NCI-H748 treated with DMSO at 0.1 percent for 48 hours (cell line): ENCODE measurements at places on chromosomes 5 and 9.

DNA sequence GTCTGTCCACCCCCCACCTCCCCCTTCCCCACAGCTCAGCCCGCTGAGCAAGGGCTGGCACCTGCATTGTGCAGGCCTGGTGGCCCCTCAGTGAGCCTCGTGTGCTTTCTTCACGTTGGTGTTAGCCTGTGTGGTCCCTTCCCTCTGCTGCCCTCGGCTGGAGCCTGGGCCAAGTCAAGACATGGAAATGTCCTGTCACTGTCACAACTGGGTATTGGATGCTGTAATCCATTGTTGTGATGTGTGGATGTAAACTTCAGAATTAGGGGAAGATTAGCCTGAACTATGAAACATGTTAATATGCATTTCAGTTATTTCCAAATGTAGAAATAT lies 103.9 kb downstream of the TRIO start:
- no peak for DNase-seq

- no peak for DNase-seq
These were observed 1314.1 kb upstream of the C9orf72 start for GRCh38 chr9:28887188-28887884.

GRCh38 chr9:124450931-124451661 lies 845 bp downstream of the ADGRD2 start:
- no peak for DNase-seq

- DNase-seq, result no peak
These were observed 212.5 kb downstream of the DEPDC1B start for GRCh38 chr5:60487476-60487875.

GRCh38 chr5:32014096-32014745 lies 159.9 kb downstream of the GOLPH3 start:
- DNase-seq, result no peak

GRCh38 chr5:90563108-90563507 lies 4.5 kb downstream of the ADGRV1 start:
- peak; percentile 22 for DNase-seq

- peak; percentile 65 for DNase-seq
These were observed 69.0 kb upstream of the DAPK1 start for GRCh38 chr9:87428659-87429058.

GRCh38 chr9:99039505-99040182 lies 65.3 kb upstream of the TGFBR1 start:
- no peak for DNase-seq

- DNase-seq, result no peak
These were observed 1953.1 kb upstream of the CDH6 start for GRCh38 chr5:29240379-29240778.

GRCh38 chr5:58722160-58722559 lies 139.3 kb downstream of the RAB3C start:
- DNase-seq, result no peak

DNA sequence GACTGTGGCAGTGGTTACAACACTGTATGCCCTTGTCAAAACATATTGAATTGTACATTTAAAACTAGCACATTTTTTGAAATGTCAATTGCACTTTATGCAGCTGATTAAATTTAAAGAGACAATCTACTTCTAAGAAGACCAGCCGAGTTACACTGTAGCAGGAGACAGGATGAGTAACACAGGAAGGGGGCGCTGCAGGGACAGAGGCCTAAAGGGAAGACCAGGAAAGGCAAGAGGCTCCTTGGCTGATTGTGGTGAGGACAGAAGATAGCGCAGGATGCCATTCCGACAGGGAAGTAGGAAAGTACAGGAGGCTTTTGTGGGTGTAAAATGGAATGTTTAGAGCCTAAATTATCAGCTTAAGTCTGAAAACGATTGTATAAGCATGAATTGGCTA lies 28.2 kb upstream of the PPP2R2B start:
- DNase-seq, result no peak

- DNase-seq, result no peak
These were observed 72.5 kb upstream of the RASA1 start for GRCh38 chr5:87195104-87195591.

DNA sequence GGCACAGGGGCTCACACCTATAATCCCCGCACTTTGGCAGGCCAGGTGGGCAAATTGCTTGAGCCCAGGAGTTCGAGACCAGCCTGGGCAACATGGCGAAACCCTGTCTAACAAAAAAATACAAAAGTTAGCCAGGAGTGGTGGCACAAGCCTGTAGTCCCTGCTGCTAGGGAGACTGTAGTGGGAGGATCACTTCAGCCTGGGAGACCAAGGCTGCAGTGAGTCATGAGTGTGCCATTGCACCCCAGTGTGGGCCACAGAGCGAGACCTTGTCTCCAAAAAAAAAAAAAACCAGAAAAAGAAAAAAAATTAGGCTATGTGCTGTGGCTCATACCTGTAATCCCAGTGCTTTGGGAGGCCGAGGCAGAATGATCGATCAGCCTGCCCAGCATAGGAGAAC lies 58.5 kb upstream of the EIF4EBP3 start:
- no peak for DNase-seq

DNA sequence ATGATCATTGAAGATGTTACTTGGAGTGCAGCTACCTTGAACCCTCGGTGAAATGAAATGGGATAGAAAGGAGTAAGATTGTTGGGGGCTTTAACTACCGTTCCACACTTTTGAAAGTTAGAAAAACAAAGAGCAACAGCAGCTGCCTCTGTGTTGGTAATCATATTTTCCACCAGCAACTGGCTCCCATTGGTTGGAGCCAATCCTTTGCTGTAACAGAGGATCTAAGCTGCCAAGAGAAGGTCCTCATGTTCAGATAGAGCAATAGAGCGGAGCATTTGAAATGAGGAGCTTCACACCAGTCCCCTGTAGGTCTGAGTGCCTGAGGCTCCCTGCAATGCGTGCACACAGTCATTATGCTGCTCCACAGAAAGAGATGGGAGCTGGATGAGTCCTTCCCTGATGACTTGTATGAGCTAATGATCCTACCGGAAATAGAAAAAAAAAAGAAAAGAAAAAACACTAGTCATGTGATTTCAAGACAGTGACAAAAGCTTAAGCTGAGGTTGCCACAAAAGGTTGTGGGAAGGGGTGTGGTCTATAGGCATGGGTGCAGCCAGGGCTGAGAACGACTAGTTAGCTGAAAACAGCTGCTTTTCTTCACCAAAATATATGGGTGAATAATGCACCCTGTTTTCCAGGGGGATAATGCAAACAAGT lies 300.7 kb downstream of the MLLT3 start:
- DNase-seq, result no peak

GRCh38 chr9:5852987-5853386 lies 20.1 kb upstream of the ERMP1 start:
- no peak for DNase-seq

DNA sequence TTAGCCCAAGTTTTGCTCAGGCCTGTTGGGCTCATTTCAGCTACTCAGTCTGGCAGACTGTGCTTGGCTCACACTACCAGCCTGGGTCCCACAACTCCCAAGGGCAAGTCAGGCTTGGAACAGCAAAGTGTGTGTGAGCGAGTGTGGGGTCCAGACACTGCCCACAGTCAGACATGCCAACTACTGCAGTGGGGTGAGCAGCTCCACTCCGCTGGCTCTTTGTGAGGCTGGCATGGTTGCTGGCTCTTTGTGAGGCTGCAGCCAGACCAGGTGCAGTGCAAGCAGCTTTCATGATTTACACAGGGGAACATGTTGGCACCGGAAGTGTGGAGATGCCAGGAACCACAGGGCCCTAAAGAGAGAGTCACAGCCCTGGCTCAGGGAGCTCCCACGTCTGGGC lies 606.7 kb upstream of the FAM174A start:
- no peak for DNase-seq

DNA sequence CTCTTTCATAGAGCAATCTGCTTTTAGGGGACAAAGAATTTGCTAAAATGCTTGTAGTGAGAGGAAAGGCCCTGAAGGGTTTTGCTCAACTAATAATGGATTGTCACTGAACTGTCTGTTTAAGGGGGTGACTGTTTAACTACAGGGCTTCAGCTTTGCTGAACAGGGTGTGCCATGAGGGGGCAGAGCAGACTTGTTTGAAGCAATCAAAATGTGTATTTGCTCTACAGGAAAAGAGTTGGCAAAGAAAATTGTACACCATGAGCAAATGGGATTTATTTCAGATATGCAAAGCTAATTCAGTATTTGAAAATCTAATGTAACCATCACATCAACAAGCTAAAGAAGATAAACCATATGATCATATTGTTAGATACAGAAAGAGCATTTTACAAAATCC lies 154.3 kb downstream of the GABRG2 start:
- DNase-seq, result no peak

DNA sequence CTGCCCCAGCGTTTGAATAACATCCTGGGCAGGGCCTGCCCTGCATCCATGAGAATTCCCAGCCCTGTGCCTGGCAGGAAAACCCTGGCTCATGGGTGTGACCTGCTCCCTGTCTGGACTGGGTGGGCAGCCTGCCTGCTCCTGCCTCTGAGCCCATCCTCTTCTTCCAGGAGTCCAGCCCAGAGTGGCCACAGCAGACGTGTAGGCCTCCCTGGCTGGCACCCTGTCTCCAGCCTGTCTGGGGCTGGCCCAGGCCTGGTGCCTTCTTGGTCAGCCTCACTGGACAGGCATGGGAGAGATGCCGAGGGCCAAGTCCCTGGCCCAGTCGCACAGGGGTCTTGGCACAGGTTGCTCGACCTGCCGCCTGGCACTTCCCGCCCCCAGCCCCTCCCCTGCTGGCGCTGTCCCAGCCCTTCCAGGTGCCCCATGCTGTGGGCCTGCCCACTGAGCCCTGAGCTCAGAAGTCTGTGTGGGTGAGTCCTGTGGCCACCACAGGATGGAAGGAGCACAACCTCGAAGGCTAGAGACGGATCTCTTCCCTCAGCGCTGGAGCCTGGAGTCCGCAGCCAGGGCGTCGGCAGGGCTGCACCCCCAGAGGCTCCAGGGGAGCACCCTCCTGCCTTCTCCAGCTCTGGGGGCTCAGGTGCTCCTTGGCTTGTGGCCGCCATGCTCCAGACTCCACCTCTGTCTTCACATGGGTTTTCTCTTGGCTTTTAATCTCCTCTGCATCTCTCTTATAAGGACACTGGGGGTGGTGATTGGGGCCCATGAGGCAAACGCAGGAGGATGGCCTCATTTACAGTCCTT lies 11.8 kb upstream of the COL5A1 start:
- DNase-seq, result no peak

- DNase-seq, result no peak
These were observed 6.9 kb downstream of the CETN3 start for GRCh38 chr5:90402521-90403255.

DNA sequence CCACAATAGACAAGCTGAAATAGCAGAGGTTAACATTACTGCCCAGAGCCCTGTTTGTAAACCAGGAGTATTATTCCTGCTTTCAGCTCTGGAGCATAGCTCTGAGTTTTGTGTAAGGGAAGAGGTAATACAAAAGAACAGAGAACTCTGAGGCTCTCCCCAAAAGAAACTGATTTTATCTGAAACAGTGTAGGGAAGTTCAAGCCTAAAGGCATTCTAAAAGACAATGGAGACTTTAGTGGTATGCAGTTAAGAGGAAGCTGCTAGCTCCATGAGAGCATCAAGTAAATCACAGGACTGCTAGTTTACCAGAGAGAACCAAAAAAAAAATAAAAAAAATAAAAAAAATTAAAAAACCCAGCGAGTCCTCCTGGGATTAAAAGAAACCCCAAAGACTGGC lies 146.6 kb upstream of the PCSK5 start:
- no peak for DNase-seq

GRCh38 chr5:87844449-87844848 lies 424.2 kb downstream of the TMEM161B start:
- DNase-seq, result no peak

DNA sequence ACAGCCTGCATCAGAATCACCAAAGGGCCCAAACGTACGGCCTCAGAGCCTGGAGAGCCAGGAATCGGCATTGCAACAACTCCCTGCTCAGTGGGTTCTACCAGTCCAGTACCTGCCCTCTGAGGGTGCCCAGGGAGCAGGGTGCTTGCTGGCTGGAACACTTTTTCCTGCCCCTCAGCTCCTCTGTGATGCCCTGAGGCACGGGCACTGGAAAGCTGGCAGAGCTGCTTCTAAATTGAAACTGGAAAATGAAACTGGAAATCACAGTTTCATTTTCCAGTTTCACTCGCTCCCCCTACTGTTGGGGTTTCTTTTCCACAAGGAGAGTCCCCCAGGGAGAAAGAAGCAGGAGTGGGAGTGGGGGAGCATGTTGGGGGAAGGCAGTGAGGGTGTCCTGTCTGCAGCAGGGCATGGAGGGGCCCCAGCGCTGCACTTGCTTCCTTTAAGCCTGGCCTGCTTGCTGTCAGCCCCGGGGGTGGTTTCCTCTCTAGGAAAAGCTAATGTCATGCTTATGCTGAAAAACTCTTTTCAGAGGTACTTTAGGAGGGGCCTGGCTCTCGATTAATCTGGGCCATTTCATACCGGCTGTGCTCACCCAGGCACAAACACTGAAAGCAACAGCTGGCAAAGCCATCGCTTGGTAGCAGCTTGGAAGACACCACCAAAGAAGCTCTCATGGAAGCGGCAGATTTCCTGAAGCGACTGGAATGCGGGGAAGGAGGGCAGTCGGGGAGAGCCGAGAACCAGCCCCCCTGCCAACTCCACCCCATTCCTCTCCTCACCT lies 26.2 kb downstream of the IRF1 start:
- no peak for DNase-seq

GRCh38 chr9:127455324-127455992 lies 4.1 kb downstream of the LRSAM1 start:
- DNase-seq, result no peak

GRCh38 chr9:72092820-72093219 lies 32.4 kb upstream of the C9orf57 start:
- DNase-seq, result no peak
